Sigmoid colon (tissue), 7 donors: ENCODE measurements at places on chromosomes 6 and 20. TPM values are rescaled to one million over a fixed set of nuclear protein-coding genes. Genes with fewer than 3 reads are reported as not detected.

DNA sequence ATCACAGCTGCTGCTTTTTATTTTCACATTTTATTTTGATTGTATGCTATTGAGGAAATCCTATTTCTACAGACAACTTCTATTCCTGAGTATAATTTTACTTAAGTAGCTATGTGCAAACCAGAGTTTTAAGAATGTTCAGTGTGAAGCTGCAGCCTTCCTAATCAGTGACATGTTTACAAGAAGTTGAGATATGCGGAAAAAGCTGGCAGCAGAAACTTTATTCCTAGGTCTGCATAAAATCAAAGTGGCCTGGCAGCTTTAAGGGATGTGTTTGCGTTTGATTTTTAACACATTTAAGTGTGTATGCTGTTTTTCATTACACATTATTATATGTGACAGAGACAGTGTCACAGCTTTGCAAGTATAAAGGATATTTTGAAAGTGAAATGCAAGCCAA is 26.3 kb downstream of the MAPK14 start:
- DNase-seq, result no peak

GRCh38 chr6:135064586-135064985 is 10.0 kb upstream of the HBS1L start:
- DNase-seq, result no peak

DNA sequence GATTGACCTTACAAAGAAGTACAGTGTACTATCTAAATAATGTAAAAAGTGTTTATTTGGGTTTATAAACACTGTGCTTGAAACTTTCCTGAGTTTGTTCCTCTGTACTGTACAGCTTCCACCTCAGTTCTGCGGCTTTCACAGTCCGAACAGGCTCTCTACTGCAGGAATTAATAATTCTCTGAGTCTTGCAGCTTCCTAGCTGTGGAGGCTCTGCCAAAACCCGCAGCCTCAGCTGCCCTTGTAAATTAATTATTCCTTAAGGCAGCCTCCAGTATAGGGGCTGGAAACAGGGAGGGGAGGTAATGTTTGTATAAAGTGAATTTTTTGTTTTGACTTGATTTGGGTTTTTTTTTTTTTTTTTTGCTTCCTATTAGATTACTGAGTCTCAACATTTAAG is 19.2 kb downstream of the TSPYL4 start:
- no peak for DNase-seq

- no peak for DNase-seq
Measured at GRCh38 chr6:165049362-165049761, 260.0 kb downstream of the C6orf118 start.

GRCh38 chr6:41821266-41821665 is 33.8 kb downstream of the TOMM6 start:
- DNase-seq, result no peak

- no peak for DNase-seq
Measured at GRCh38 chr20:50611128-50611810, 80.1 kb downstream of the RIPOR3 start.

GRCh38 chr6:121142093-121142492 is 192.2 kb downstream of the TBC1D32 start:
- no peak for DNase-seq

DNA sequence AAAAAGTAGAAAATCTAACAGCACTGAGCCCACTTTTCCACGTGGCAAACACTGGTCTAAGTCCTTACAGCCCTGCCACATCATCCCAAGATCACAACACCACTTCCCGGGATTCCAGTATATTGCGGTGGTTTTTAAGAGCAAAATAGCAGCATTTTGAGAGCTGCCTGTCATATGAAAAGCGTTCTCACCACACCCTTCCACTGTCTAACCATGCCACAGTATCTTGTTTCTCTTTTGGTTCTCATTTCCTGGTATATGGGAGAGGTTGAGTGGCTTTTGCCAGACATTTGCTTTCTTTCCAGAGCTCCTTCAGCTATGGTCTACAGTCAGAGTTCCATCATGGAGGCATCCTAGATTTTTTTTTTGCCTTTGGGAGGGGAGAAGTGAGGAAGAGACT is 243.0 kb downstream of the TSHZ2 start:
- DNase-seq, result no peak

GRCh38 chr6:140561701-140562100 is 1187.3 kb upstream of the CITED2 start:
- no peak for DNase-seq

- DNase-seq, result no peak
Measured at GRCh38 chr6:137547186-137547585, 53.0 kb upstream of the OLIG3 start.

DNA sequence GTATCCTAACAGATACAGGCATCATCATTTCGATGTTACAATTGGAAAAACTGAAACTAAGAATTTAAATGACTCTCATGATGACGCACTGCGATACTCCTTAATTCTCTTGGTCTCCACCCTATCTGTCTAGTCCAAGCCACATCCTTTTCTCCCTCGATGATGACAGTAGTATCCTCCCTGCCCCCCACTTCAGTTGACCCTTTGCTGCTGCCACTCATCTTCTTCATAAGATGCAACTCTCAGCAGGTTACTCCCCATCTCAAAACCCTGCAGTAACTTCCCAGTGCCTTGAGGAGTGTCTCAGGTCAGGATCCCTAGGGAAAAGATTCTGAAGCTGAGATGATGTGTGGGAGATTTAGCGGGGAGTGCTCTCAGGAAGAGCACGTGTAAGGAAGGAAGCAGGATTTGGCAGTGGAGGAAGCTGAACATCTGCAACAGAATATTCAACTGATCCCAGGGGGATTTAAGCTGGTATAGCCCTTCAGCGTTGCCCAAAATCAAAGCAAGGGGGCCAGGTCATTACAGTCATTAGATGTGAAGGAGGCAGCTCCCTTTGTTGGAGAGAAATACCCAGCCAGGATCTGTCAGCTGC is 16.1 kb downstream of the JPH2 start:
- DNase-seq, result peak; percentile 8

DNA sequence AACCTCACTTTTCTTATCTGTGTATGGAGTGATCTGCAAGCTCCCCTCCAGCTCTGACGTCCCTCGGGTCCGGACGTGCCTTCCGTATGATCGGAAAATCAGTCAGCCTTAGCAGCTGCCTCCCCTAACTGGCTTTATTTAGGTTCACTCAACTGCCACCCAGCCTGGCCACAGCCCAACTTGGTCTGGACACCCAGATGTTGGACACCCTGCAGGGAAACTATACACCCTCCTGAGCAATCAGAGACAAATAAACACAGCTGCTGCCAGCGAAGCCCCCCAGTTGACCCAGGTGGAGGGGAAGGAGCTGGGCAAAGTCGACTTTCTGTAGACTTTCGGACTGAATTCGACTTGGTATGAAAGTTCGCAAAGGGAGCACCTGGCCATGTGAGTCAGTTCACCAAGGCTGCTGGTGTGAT is 28.9 kb downstream of the TBC1D7 start:
- no peak for DNase-seq

DNA sequence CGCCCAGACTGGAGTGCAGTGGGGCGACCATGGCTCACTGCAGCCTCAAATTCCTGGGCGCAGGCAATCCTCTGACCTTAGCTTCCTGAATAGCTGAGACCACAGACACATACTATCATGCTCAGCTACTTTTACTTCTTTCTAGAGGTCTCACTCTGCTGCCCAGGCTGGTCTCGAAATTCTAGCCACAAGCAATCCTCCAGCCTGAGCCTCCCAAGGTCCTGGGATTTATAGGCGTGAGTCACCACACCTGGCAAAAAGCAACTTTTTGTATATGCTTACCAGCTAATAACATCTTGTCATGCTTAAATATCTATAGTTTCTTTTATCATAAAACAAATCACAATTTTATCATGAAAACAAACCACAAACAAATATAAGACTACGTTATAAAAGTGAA is 23.0 kb downstream of the RNASET2 start:
- DNase-seq, result no peak

DNA sequence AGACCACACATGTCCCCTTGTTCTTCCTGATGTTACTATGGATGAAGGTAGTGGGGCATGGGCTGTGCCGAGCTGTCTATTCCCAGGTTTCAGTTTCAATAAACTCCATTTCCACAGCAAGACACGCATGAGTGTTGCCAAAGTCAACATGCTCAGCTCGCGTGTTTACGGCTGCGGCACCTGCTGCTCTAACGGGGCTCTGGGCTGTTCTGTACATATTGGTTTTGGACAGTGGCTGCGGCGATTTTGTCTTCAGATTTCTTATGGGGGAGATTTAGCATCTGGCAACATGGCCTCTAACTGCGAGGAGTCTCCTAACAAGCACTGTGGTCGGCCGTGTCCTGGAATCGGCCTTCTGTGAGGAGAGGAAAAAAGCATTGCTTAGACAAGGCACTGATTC is 58.6 kb downstream of the TMEM242 start:
- peak; percentile 24 for DNase-seq

DNA sequence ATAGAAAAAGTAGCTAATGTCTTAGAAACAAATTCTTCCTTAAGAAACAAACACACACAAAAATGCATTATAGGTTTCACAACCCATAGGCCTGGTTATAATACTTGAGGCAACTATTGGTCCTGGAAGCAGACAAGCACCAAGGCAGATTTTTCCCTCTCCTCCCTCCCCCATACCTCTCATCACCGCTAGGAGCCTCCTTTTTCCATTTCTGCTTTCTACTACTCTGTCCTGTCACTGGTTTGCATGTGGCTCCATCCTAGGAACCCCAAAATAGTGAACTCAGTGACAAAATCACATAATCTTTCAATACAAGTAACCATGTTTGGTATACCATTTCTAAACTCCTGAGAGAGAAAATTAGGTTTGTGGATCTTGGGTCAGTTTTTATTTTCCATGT is 66.1 kb downstream of the HMGCLL1 start:
- no peak for DNase-seq

GRCh38 chr20:15842872-15843271 is 730.4 kb downstream of the KIF16B start:
- no peak for DNase-seq

DNA sequence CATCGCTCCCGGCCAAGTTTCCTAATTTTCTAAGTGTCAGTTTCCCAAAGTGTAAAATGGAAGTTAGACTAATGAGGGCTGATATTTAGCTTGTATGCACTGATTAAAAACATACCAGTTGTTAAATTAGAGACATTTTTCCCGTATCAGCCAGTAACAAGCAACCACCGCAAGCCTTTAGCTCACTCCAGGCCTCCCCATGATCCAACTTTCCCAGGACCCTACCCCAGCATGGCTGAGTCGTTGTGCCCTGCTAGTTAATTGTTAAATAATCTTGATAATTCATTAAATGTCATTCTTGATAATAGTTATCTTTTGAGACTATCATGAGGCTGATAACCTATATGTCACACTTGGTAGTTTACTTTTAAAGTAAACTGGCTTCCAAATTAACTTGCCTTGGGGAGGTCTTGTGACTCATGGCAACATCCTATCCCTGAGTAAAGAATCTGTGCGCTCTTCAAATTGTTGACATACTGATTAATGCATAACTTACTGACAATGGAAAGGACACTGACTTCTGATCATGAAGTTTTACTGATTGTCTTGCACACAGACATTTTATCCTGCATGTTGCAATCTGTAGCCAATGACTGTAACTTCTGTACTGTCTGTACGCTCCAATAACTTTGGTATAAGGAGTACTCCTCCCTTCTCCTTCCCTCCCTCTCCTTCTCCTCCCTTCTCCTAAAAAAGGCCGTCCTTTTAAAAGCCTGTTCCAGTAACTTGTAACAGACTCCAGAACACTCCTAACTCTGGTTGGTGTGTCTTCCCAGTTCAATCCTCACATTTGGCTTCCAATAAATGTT is 6.3 kb upstream of the GTF3C6 start:
- no peak for DNase-seq

DNA sequence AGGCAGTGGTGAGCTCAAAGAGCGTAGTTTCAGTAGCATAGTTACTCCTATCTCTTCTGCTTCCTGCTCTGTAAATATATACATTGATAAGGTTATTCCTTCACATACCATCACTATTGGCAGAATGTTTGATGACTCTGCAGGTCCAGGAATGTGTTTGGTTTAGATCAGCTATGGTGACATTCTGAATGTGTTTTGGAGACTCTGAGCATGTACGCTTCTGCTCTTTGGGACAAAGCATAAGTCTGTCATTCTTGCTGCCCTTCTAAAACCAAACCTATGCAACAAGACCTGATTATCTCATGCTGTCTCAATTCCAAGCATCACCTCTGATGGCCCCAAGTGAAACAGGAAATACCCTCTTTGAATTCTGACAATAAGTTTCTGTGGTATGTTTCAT is 1074.3 kb downstream of the KIF16B start:
- DNase-seq, result no peak

- DNase-seq, result peak; percentile 96
Measured at GRCh38 chr6:14476793-14477531, 359.4 kb downstream of the CD83 start.

DNA sequence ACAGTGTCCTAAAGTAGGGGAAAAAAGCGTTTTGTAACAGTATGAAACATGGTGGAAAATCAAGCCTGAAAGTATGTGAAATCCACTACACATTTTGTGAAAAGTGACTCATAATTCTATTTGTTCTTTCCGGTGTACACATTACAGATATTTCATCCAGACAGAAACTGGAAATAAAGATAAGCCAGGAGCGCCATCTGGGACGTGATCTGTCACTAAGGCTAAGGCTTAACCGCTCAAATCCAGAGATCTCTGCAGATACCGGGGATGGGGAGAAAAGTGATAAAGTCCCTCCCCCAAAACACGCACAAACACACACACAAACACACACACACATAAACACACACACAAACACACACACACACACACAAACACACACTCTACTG is 26.6 kb upstream of the SRSF6 start:
- no peak for DNase-seq

DNA sequence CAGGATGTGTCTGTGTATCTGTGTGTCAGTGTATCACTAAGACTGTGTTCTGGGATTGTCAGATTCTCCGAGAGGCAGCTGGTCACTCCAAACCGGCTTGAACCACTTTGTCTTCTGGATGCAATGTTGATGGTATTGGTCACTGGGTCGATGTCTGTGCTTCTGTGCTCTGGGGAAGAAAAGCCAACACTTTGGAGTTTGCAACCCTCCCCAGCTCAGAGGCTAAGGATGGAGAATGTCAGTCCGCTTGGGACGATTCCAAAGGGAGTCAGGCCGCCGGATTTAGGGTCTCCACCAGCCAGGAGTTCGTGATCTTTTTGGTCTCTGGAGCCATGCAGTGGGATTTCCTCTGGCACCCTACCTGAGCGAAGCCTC is 5.2 kb downstream of the MAFB start:
- DNase-seq, result no peak

- DNase-seq, result no peak
Measured at GRCh38 chr6:154314084-154314483, 42.5 kb downstream of the IPCEF1 start.

DNA sequence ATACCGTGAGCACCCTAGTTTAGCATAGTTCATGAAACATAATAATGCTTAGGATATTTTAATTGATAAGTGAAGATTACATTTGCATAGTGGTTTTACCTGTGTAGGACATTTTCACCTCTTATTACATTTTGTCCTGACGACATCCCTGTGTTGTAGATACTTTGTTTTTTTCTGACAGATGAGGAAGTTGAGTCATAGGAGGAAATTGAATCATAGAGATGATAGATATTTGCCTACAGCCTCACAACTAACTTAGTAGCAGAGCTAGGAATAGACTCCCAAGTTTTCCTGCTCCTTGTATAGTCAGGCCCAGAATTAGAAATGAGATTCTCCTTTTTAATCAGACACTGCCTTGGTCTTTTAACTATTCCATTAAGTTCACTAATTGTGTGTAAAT is 100.5 kb upstream of the SUPT3H start:
- no peak for DNase-seq

GRCh38 chr6:44219053-44219814 is 2.5 kb downstream of the MYMX start:
- DNase-seq, result peak; percentile 95

TMEM242 gene
- total RNA-seq, result 6.1 TPM

TP53TG5 gene
- not detected for total RNA-seq

OR2H1 gene
- total RNA-seq, result not detected

HMGN3 gene
- total RNA-seq, result 72.1 TPM

CAGE1 gene
- total RNA-seq, result not detected

SLC25A27 gene
- total RNA-seq, result 54.6 TPM

PLN gene
- total RNA-seq, result 294 TPM

TBC1D20 gene
- total RNA-seq, result 35.3 TPM
